ENCODE measurements at places on chromosomes 5 and 9.

DNA sequence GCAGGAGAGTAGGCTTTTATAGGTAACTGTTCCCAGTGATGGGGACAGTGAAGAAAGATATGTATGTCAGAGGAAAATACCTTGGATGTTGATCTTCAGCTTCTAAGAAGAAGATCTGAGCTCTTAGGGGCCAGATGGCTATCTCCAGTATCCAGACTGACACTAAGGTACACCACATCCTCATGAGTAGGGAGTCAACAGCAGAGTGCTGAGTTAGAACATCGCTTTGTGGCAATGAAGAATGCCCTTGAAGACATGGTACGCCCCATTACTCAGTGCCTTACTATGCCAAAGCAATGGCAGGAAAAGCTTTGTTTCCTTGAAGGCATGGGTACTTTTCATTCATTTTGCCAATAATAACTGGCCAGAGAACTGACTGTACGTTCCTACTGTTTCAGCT, 263.7 kb downstream of the CEMIP2 start:
- DNase-seq, result no peak

DNA sequence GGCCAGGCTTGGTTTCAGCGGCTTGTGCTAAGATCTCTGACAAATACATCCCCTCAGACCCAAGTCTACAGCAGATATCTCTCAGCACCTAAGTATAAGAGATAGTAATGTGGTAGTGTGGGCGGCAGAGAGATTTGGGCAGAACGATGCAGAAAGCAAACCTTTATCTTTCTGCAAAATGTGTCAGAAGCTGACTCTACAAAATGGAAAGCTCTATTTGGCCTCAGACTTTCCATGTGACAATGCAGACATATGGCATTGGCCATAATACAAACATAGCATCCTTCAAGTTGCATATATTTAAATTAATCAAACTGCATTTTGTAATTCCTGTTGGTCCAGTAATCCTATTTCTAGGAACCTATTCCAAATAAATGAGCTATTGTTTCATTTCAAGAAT, 102.5 kb upstream of the RAI14 start:
- DNase-seq, result no peak

DNA sequence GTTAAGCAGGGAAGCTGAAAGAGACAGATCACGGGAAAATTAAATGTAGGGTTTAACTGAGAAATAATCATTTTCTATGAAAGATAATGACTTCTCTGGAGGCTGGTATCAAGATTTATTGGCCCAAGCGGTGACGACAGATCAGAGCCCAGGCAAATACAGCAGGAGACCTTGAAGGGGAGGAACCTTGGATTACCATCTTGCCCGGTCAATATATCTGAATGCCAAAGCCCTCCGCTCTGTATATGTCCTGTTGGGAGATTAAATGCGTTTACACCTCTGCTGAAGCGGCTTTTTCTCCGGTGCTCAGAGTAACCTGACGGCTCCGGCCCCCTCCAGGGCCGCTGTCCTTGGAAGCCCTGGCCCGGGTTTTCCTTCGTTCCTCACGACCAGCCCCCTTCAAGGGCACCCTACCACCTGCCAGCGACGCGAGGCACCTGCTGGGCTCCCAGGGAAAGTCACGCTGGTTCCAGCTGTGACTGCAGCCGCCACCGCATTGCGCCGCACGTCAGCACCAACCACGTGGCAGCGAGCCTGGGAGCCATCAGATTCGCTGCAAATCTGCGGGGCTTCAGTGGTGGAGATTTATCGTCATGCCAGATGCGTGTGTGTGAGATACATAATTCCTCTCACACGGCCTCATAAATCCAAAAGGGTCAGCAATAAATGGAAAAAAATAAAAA, 4.4 kb upstream of the QSOX2 start:
- no peak for DNase-seq

DNA sequence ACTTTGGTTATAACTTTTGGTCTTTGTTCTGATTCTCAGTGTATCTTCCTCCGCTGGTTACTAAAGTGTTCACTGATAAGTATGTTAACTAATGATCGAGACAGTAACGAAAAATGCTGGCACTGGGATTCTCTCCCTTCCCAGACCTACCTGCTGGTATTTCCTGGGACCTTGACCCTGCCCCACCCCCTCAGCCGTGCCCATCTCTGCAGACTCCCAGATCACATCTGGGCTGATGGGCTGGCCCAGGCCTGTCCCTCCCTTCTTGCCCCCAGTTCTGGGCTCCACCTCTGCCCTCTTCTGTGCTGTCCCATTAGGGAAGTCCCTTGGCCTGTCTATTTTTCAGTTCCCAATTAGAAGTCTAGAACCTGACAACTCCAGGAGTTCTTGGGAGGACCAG, 46.9 kb downstream of the NEURL1B start:
- DNase-seq, result no peak

DNA sequence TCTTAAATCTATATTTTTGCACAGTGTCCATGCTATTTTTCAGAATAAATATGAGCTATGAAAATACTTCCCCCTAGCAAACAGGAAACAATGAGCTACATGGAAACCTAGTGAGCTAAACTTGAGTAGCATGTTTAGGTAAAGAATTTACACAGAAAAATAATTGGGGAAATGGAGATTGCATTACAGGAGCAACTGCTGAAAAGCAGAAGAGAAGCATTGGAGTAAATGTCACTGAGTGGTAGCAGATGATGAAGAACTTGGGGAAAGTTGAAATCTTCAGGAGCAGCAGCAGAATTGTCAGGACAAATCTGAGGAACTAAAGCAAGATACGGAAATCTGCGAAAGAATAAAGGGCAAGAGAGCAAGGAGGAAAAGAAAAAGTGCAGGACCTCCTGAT, 610.3 kb downstream of the TLE1 start:
- DNase-seq, result no peak

DNA sequence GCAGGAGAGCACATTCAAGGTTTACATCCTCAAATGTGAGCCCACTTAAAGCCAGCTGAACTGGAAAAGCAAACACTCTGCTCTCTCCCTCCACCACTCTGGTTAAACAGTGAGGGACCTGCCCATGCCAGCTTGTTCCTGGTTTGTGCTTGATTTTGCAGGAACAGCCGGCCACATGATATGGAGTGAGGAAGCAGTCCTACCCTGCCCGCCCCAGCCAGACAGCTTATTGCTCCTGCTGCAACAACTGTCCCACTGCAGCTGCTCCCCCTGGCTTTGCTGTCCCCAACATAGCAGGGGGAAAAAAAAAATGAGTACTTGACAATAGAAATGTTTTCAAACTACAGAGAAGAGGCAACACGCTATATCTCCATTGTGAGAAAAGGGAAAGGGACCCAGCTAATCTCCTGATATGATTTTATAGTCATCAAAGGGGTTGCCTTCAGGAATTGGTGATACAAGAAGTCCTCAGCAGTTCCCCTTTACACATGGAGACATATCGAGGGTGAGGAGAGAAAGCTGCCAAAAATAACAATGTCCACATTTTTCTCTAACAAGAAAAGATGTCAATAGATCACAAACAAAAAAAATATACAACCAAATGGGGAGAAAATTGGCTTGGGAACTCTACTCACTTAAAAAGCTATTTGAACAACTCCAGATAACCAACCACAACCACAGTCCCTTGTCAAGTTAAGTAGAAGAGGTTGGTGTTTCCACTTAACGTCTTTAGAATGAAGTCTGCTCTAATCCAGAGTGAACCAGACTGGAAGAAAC, 4.6 kb downstream of the MYO10 start:
- no peak for DNase-seq

DNA sequence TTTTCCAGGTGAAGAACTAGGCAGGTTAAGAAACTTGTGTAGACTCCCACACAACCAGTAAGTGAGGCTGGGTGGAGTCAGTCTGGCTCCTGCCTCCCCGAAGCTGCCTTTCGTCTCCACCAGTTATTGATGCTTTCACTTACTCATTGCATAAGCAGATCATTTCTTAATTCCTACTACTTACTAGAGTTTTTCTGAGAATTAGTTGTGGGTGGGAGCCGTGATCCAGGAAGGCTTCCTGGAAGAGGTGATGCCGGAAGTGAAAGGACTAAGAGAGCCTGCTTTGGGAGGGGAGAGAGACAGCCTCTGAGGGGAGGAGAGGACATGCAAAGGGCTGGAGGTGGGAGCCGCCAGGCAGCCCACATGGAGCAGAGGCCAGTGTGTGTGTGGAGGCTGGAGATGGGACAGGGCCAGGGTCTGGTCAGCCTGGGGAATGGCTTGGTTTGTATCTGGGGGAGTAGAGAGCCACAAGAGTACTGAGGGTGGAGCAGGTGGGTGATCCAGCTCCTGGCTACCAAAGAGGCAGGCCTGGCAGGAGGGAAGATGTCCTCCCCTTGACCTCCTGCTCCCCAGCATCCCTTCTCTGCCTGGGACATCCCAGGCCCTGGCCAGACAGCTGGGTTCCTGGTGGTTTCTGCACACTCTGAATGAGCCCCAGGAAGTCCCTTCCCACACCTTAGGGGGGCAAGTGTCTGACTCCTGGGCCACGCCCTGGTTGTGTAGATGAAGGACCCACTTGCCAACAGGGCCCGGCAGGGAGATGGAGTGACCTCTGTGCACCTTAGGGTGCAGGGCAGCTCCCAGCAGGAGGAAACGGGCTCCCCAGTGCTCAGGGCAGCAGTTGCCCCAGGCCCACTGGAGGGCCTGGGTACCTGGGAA, 12.2 kb upstream of the CARD19 start:
- DNase-seq, result no peak

DNA sequence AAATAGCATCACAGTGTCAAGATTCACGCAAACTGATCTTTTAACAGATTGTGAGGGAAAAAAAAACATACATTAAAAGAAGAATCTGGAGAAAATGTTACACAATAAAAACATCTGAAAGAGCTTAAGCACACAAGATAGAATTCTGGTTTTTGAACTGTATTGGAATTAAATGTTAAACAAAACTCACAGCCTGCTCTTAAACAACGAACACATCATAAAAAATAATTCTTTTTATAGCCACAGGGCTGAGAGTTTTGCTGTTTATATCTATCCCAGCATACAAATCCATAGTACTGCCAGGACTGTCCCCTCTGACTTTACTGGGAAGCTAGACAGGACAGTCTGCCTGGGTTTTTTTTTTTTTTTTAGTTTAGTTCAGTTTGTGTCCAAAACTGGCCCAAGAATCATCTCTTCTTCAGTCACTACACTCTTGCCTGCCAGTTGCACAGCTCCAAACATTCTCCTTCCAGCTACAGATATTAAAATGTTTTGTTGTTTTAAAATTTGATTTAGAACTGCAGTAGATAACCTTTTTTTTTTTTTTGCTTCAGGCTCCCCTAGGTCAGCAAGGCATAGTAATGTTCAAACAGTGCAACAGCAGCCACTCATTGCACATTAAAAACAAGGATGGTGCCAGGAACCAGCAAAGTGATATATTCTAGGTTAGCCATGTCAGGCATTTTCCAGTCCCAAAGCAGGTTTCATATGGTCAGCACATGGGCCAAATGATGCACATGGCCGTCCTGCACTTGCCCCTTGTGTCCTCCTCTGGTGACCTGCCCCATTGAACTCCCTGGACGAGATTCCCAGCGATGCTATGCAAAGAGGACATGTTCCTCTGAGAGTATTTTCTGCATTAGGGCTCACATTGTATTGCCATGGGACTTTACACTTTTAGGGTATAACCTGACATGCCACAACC, 173.6 kb downstream of the ARL15 start:
- DNase-seq, result no peak

- no peak for DNase-seq
Measured at GRCh38 chr5:128687930-128688329, 149.9 kb upstream of the FBN2 start.

DNA sequence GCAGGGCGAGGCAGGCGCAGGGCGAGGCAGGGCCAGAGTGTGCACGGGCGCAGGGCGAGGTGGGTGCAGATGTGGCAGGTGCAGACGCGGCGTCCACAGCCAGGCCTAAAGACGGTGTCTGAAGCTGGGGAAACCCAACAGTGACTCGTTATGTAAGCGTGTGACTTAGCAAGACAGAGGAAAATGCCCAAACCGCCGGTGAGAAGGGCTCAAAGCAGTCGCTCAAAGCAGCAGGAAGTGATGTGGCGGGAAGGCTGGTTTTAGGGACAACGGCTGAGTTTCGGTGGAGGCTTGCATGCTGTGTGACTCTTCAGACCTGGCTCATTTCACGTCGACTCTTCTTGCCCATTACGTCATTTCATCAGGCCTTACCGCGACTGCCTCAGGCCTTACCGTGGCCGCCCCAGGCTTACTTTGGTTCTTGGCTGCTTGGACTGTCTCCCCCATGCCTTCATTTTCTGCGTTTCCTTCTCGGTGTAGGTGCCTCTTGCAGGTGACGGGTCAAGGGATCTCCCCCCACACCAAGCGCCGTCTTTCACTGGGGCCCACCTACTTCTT, 50.5 kb upstream of the EXOC3 start:
- DNase-seq, result peak; percentile 35

- DNase-seq, result no peak
Measured at GRCh38 chr9:7780261-7780988, 19.2 kb downstream of the DMAC1 start.

- no peak for DNase-seq
Measured at GRCh38 chr9:116355153-116355921, 201.7 kb downstream of the PAPPA start.

DNA sequence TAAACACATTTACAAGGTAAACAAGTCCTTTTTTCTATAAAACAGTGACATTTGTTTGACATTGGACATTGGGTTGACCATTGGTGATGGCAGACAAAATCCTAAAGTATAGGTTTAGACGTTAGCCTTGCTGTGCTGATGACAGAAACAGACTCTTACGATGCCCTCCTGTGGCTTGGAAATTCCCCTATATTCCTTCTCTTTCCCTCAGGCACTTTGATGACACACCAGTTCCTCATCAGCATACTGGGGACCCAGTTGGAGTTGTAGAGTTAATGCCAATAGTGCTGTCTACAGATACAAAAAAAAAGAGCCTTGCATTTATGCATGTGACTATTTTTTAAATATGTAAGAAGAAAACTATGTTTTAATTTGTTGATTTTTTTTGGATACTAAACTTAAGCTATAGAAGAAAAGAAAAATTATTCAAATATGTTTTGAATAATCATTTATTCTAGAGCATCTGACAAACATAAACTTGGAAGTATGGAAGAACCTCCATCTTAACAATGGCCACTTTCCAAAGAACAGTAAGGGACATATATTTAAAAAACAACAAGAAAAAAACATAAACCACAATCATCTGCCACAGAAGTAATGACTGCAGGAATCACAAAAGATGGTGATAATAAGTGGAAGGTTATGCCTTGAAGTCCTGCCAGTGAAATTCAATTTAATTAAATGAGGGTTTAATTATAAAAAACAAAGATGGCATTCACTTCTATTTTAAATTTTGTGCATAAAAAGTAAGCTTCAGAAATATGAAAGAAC, 75.6 kb upstream of the SNCAIP start:
- DNase-seq, result no peak

GRCh38 chr9:4366591-4367330, 66.9 kb upstream of the GLIS3 start:
- DNase-seq, result peak; percentile 28

Measured in effector memory CD8-positive, alpha-beta T cell (primary cell).